NCI-H1930 (cell line): ENCODE measurements at places on chromosomes 2 and 18.

GRCh38 chr18:79554321-79554720, 125.3 kb upstream of the CTDP1 start:
- DNase-seq = no peak

GRCh38 chr2:239269173-239269885, 131.5 kb downstream of the HDAC4 start:
- DNase-seq = no peak

- DNase-seq = no peak
These were observed 45.6 kb upstream of the ARHGAP15 start for GRCh38 chr2:143083636-143084035.

DNA sequence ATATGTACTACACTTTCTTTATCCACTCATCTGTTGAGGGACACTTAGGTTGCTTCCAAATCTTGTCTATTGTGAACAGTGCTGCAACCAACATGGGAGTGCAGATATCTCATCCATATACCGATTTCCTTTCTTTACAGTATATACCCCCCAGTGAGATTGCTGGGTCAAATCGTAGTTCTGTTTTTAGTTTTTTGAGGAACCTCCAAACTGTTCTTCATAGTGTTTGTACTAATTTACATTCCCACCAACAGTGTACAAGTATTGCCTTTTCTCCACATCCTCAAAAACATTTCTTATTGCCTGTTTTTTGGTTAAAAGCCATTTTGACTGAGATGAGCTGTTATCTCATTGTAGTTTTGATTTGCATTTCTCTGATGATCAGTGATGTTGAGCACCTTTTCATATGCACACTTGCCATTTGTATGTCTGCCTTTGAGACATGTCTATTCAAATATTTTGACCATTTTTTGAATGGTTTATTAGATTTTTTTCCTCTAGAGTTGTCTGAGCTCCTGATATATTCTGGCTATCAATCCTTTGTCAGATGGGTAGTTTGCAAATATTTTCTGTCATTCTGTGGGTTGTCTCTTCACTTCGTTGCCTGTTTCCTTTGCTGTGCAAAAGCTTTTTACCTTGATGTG, 12.2 kb downstream of the PLEK start:
- DNase-seq = no peak

GRCh38 chr2:172050479-172051125, 34.7 kb upstream of the DLX1 start:
- DNase-seq = no peak

DNA sequence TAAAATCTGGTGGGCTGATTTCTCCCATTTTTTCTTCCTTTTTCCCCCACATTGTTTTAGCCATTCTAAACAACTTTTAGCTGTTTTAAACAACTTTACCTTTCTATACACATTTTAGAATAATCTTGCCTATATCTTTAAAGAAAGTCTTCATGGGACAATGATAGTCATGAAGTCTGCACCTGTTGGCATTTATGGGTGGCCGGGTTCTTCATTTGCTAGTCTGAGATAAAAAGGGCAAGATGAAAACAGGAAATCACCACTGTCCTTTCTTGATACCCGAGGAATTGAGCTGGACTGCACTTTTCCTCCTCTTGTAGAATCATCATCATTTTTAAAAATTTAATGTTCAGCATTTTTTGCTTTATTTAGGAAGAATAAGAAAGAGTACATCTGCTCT, 104.5 kb downstream of the ATP9B start:
- DNase-seq = no peak

GRCh38 chr2:113703386-113704299, 52.8 kb downstream of the SLC35F5 start:
- no peak for DNase-seq

DNA sequence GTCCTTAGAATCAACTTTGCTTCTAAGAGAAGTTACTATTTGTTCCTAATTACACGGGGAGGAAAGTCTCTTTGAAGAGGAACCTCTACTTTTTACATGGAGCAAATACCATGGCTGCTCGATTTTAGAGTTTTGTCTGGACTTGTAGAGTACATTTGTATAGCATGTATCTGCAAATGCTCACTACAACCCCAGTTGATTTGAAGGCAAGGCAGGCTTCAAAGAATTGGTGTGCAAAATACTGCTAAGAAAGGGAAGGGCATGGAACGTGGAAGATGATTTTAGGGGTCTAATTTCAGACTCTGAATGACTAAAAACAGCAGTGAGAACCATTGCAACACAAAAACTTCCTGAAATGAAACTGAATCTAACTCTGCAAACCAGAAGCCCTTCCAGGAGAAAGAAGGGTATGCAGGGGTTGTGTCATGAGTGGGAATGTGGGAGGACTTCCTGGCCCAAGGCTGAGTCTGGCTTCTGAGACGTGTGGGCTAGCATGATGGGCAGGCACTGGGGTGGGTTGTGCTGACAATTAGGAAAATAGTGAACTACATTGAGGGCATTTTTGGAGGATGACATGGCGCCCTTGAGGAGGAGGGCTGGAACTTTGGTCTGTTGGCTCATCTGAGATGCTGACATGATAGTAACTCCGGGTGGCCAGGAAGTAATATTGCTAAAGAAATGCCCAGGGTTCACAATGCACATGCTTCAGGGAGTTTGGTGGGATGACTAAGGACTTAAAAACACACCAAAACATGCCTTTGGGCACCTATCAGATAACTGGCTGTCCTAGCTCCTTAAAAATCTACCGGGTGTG, 18.9 kb upstream of the IL1R2 start:
- no peak for DNase-seq

DNA sequence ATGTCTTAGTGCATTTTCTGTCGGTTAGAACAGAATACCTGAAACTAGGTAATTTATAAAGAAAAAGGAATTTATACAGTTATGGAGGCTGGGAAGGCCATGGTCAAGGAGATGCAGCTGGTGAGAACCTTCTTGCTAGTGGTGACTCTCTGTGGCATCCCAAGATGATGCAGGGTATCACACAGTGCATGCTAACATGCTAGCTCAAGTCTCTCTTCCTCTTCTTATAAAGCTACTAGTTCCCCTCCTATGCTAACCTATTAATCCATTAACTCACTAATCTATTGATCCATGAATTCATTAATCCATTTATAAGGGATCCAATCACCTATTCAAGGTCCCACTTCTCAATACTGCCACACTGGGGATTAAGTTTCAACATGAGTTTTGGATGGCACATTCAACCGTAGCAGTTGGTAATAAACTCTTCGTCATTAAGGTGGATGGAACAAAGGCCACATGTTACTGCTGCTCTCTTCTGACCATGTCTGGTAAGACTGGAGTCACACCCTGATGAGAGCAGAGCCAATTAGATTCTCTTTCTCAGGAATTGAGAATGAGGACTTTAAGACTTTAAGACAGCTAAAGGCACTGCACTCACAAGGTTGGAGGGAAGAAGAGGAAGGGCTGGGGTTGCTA, 211.6 kb upstream of the SMAD7 start:
- no peak for DNase-seq

DNA sequence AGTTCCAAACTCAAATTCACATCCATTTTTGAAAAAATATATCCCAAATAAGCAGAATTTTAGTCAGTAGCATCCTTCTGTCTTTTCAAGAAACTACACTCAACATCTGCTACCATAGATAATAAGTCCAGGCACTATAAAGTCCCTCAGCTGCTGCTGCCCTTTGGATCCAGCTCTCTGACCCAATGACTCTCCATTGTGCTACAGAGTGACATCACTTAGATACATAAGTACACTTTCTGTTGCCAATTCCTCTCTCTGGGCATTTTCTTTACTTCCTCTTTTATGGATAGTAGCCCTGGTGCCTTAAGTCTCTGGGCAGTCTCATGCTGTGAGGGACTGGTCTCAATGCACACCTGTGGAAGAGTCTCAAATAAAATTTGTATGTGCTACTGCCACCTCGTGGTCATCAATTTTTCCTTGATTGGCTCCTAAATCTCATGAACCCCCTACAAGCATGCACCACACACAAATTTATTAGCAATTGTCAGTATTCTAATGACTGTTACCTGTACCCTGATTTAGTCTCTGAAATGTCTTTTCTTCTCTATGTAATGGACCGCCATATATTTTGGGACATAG, 219.2 kb downstream of the LRP1B start:
- DNase-seq = no peak

DNA sequence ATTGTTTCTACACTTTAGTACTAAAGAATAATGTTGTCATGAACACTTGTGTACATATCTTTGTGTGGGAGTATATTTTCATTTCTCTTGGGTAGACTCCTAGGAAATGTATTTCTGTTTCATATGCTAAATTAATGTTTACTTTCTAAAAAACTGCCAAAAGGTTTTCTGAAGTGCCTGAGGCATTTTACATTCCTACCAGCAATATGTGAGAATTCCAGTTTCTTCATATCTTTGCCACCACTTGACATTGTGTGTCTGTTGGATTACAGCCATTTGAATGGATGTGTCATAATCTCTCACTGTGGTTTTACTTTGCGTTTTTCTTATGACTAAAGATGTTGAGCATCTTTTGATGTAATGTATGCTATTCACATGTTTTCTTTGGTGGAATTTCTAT, 428.2 kb upstream of the KCNH7 start:
- DNase-seq = no peak

DNA sequence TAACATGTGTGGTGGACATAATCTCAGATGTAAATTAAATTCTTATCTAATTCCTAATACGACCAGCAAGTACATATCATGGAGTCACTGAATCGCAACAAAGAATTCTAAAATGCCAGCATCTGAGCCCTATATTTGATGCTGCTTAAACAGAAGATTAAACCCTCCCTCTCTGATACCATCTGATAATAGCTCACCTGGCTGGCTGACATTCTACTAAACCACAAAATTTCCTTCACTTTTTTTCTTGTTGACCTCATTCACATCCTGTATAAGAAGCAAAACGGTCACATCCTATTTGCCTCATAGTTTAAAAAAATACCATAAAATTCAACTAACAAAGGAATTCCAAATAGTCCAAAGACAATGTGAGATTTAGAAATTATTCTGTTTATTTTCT, 371.6 kb upstream of the SLC8A1 start:
- DNase-seq = no peak

GRCh38 chr2:227029426-227030105, 134.4 kb downstream of the COL4A4 start:
- DNase-seq = no peak

GRCh38 chr2:142131010-142131669, at the start of gene LRP1B:
Gene LRP1B (minus strand): TSS chr2:142131016. CDS start chr2:142130729, 287 bp downstream.
- no peak for DNase-seq

- DNase-seq = no peak
These were observed 51.3 kb upstream of the SPP2 start for GRCh38 chr2:233999182-233999581.

DNA sequence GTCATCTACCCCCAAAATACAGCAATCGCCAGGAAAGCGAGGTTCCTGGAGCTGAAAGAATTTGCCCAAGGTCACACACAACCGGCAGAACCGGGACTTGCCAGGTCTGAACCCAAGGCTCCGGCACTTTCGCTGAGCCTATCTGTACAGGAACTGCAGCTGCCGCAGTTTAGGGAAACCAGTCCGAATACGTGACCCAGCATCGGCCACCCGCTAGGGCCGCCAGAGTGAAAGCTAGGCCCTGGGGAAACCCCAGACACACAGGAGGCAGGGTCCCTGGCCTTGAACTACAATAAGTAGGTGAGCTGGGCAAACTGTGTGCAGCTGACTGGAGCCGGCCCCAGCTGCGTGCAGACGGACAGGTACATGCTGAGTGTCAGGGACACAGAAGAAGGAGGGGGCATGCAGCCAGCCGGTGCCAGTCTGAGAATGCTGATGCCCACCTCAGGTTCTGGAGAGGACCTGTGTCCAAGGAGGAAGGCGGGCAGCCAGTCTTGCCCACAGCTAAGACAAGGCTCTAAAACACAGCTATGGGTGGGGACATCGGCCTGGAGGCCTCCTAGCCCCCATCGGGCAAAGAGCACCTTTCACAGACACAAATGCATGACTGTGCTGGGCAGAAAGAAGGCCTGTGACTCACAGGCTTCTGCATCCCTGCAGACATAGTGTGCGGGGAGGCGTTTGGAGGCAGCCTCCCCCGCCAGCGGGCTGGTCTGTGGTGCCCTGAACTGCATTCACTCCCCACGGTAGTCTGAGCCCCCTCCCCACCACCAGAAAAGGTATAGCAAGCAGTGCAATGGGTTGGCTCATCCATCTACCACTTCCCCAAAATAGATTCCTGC, 107.4 kb upstream of the ID2 start:
- DNase-seq = no peak

GRCh38 chr18:32093523-32093922, 1.8 kb downstream of the RNF138 start:
- DNase-seq = no peak

DNA sequence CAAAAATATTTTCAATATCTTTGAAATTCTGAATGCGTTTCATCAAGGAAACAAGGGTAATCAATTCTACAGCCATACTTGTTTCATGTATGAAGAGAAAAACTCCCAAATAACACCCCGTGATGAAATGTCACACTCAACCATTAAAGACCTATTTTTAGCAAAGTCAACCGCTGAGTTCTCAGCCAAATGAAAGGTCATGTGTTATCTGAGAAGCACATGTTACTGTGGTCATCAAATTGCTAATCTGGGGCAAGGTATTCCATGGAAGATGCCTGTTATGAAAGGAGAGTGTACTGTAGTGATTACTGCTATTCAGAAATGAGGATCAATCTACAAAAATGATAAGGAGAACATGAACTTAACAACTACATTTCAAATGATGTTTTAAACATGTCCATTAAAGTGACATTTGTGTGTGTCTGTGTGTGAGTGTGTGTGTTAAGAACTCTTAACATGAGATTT, 126.7 kb downstream of the BCL2 start:
- no peak for DNase-seq

- DNase-seq = no peak
These were observed 58.1 kb downstream of the ST3GAL5 start for GRCh38 chr2:85830645-85831044.

- DNase-seq = no peak
These were observed 46.3 kb upstream of the RAB12 start for GRCh38 chr18:8562919-8563318.

GRCh38 chr18:63342206-63342605, 22.6 kb upstream of the BCL2 start:
- DNase-seq = no peak

GRCh38 chr2:58967736-58968135, 726.6 kb upstream of the FANCL start:
- DNase-seq = no peak

DNA sequence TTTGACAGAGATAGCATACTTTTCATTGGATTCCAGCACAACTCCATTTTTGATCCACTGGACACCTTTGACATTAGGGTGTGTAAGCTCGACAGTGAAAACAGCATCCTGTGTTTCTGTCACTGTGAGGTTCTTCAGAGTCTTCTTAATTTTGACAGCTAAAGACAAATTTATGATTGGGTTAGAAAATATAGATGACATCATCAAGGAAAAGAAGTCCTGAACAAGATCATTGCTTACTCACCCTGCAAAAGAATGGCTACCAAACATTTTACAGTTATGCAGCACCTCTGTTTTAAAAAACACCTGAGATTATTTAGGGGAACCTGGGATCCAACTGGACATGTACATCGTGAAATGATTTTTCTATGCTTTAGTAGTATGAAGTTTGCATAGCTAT, 36.7 kb downstream of the TTN start:
- DNase-seq = no peak
